ENCODE measurements at places on chromosomes 2 and 18.

- no peak for DNase-seq
Measured at GRCh38 chr2:75949385-75950030, 238.8 kb upstream of the GCFC2 start.

GRCh38 chr2:64336171-64336570 is 117.8 kb upstream of the LGALSL start:
- no peak for DNase-seq

DNA sequence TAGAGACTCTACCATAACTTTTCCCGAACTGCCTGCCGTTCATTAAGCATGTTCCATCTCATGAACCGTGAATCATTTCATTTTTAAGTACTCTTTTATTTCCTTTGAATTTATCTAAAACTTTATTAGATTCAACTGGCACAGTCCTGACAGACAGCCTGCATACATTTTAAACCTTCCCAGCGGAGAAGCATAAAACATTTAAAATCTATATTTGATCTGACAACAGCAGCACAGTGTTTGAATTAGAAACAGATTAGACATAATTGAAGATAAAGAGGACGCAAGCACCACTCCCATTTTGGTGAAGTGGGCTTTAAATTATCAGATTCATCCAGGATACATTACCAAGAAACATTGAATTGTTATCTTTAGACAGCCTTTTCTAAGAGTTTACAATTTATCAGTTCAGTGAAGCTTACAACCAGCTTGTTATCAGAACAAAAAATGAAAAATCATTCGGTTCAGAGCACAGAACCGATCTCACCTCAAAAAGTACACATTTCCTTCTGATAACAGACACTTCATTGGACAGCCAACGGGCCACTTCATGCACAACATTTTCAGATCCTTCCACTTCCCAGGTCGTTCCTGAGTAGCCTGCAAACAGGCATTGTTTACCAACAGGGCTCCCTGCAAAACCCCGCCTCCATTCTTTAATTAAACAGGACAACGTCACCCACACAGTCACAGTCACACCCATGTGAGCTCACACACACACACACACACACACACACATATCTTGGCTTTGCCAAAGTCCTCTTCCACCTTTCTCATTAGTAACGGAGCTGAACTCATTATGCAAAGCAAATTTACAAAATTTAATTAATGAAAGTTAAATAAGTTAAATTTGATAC is 171.2 kb downstream of the SP3 start:
- DNase-seq, result no peak

- no peak for DNase-seq
Measured at GRCh38 chr2:191302459-191303139, 57.4 kb downstream of the MYO1B start.

DNA sequence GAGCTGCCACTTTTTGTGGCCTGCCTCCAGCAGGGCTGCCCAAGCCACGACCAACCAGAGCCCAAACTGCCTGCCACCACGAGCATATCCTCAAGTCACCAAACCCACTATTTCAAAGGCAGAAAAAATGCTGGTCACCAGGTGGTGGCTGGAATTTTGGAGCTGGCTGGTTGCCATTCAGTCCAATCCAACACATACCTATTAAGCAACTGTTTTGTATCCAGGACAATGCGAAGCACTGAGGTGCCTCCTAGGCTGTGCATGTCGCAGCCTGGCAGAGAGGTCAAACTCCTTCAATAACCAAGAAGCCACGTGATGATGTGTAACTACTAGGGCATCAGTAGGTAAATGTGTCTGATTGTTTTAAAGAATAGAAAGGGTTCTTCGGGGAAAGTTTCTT is 108.3 kb upstream of the PPP1CB start:
- DNase-seq, result no peak

GRCh38 chr2:38438133-38438882 is 61.2 kb upstream of the ATL2 start:
- peak; percentile 20 for DNase-seq

DNA sequence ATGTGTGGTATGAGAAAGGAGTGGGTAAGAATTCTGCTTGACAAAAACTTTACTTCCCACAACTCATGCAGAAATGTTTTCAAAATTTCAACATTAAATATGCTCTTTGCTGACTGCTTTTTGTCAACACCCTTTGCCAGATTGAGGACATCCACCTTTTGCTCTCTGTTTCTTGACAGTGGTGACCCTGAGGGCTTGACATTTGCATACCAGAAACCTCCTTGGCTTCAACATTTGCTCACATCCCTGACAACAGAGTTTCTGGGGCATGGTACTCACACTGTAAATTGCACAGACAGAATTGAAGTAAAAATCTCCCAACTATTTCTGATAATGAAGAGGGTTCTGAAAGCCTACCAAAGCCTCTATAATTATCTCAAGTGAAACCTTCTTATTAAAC is 95.7 kb downstream of the RND3 start:
- DNase-seq, result no peak

- DNase-seq, result no peak
Measured at GRCh38 chr18:56196495-56197225, 441.7 kb downstream of the TXNL1 start.

- DNase-seq, result no peak
Measured at GRCh38 chr2:232029346-232029745, 67.8 kb downstream of the DIS3L2 start.

DNA sequence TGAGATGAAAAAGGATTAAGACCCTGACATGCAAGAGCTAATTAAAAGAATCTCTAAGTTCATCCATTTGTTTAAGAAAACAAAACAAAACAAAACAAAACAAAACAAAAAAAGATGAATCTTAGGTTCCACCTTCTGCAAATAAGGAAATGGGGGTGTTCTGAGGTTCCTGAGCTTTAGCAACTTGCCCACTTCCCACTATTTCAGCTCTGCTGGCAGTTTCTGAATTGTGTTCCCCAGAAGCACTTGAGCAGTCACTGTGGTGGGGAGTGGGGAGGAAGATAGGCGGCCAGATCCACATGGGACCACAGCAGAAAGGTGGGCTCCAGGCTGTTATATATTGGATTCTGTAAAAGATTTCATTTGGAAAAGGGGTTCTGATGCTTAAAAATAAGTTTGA is 20.3 kb downstream of the INO80C start:
- no peak for DNase-seq

DNA sequence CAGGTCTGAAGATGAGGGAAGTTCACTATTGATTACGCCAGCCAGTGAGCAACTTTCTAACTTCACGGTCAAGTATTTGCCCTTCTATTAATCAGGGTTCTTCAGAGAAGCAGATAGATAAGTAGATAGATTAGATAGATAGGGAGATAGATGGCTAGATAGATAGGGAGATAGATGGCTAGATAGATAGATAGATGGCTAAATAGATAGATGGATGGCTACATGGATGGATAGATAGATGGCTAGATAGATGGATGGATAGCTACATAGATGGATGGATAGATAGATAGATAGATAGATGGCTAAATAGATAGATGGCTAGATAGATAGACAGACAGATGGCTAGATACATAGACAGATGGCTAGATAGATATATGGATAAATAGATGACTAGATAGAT is 4.8 kb upstream of the INPP5D start:
- no peak for DNase-seq

- DNase-seq, result no peak
Measured at GRCh38 chr2:168519534-168520308, 63.6 kb downstream of the CERS6 start.

DNA sequence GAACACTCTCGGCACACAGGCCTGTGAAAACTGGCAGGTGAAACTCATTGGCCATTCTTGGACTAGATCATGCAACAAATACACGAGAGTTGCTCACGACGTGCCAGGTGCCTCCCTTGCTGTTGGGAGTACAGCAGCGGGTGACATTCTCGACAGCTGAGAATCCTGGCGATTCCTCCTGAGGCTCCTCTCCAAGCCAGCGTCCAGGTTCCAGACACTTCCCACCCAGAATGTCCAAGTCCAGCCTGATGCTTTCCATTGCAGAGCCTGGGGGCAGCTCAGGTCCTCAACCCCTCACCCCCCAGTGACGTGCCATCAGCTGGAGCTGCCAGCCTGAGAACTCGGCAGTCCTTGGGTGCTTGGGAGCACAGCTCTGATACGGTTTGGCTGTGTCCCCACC is 124.2 kb downstream of the PXDN start:
- DNase-seq, result no peak

DNA sequence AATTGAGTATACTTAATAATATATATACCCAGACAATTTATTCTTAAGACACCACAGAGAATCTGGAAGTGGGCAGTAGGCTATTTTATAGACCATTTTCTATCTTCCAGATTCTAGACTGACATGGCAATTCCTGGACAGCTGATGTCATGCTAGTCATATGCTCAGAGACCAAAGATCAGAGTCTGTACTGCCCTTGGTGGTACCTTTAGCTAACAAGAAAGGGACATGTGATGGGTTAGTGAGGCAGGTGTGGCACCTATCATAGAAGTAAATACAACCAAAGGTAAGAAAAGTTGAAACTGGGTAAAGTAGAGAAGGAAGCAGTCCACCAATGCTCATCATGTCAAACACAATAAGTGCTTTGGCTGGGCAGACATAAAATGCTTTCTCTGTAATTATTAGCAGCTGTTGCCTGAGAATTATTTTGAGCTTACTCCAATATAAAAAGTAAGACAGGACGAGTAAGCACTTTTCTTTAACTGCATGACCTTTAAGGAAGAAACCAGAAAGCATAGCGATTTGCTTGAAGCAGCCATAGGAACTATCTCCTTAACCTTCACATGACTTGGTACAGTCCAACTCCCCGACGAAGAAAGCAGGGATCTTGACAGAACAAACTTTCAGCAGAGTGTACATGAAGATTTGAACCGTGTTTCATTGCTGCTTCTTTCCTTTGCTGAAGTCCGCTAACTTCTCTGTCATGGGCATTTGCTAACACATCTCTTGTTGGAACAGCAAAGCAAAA is 47.1 kb downstream of the SLC40A1 start:
- no peak for DNase-seq

DNA sequence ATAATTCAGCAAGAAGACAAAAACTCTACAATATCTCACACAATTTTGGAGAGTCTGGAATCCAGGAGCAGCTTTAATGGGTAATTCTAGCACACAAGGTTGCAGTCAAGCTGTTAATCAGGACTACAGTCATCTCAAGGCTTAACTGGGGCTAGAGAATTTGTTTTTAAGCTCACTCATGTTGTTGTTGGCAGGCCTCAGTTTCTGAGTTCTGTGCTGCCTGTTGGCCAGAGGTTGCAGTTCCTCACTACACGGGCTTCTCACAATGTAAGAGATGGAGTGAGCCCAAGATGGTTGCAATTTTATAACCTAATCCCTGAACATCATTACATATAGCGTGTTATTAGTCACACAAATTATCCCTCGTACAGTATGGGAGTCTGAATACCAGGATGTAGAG is 50.6 kb upstream of the TMEFF2 start:
- DNase-seq, result no peak

Measured in putamen (tissue), 1 donor.